Aorta (tissue), 5 donors: ENCODE measurements at places on chromosomes 6 and 20.

DNA sequence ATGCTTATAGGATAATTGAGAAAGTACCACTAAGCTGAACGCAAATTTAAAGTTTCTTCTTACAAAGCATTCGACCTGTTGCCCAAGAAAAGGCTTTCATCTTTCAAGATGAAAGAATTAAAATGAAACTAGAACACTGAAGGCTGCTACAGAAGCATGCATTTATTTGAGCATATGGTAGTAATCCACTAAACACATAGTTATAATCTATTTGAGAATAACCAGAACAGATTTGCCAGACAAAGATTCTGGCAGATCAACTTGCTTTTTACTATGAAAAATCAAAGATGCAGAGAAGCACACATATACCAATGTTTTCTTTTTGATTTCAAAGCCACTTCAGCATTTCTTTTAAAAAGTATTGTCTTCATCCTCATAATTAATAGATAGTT, 412.2 kb downstream of the UTRN start:
- no peak for DNase-seq

DNA sequence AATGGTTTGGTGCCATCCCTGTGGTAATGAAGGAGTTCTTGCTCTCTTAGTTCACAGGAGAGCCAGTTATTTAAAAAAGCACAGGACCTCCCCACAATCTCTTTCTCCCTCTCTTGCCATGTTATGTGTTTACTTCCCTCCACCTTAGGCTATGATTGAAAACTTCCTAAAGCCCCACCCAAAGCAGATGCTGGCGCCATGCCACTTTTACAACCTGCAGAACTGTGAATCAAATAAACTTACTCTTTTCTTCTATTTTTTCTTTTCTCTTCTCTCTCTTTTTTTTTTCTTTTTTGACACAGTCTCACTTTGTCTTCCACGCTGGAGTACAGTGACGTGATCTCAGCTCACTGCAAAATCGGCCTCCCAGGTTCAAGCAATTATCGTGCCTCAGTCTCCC, 508.4 kb upstream of the EPHA7 start:
- DNase-seq: peak; percentile 61

GRCh38 chr6:36114798-36115408, 15.4 kb upstream of the MAPK13 start:
- no peak for DNase-seq

DNA sequence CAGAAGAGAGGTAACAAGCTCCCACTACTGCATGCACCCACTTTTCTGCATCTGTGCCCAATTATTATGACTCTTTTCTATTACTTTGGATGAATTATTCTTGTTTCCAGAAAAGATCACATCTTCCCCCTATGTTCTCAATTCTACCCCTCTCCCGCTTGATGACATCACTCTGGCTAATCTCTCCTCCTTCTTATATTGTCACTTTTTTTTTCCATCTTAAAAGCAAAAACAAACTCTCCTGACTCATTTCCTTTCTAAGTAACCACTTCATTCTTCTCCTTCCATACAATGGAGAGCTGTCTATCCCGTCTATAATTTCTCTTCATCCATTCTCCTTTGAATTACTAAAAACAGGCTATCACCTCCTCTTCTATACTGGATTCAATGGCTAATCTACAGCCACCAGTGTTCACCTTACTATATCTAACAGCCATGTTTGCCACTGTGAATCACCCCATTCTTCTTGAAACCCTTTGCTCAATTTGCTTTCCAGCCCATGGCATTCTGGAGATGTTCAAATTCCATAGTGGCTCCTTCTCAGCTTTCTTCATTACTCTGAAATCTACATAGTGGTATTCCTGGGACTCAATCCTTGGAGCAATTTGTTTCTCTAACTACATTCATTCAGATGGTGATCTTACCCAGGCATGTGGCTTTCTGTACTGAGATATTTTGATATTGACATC, 378.4 kb downstream of the ARHGAP18 start:
- DNase-seq: no peak

DNA sequence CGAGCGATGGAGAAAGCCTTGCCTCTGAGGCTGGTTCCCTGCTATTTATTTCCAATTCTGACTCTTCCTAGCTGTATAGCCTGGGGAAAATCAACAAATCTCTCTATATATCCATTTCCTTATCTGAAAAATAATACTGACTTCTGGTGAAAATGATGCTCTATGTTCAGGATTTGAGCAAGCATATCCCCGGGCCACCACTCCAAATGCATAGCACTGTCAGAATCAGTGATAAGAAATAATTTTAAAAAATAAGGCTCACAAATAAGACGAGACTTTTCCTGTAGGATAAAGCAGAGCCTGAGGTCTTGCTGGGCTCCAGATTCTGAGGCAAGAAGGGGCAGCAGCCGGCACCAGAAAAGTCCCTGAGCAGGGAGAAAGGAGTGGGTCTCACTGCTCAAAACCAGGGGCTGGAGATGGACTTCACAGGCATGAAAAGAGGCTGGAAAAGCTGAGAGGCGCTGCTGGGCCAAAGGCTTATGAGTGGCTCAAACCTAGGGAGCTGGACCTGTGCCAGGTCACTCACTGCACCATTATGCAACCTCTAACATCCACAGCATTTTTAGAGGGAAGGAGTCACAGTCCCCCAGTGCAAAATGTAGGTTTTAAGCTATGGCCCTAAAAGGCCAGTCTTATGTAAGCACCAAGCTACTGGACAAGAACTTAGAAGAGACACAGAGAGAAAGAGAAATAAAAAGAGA, 48.1 kb upstream of the SLC17A4 start:
- no peak for DNase-seq

DNA sequence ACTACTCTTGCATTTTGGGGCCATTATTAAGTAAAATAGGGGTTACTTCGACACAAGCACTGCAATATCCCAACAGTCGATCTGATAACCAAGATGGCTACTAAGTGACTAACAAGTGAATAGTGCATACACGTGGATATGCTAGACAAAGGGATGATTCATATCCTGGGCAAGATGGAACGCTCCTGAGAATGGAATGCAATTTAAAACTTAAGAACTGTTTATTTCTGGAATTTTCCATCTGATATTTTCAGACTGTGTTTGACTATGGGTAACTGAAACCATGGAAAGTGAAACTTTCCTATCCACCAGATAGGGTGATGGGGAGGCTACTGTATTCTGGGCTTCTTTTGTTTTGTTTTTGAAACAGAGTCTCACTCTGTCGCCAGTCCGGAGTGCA, 66.5 kb downstream of the ILRUN start:
- DNase-seq: no peak

DNA sequence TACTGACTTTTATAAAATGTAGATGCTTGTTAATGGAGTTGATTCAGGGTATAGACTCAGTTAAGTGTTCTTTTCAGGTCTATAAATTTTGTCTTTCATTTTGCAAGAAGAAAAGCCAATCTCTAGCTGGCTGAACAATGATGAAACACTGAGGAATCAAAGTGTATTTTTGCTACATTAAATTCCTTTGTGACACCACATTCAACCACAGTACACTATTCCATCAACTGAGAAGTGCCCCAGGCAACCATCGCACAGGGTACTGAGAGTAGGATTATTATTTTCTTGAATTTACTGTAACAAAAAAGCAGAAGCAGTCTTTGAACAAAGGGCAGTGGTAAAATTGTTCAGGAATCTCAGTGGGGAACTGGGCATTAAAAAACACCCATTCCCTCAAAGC, 83.6 kb downstream of the PREP start:
- DNase-seq: no peak

- no peak for DNase-seq
Measured at GRCh38 chr6:148257810-148258209, 84.8 kb upstream of the SASH1 start.

DNA sequence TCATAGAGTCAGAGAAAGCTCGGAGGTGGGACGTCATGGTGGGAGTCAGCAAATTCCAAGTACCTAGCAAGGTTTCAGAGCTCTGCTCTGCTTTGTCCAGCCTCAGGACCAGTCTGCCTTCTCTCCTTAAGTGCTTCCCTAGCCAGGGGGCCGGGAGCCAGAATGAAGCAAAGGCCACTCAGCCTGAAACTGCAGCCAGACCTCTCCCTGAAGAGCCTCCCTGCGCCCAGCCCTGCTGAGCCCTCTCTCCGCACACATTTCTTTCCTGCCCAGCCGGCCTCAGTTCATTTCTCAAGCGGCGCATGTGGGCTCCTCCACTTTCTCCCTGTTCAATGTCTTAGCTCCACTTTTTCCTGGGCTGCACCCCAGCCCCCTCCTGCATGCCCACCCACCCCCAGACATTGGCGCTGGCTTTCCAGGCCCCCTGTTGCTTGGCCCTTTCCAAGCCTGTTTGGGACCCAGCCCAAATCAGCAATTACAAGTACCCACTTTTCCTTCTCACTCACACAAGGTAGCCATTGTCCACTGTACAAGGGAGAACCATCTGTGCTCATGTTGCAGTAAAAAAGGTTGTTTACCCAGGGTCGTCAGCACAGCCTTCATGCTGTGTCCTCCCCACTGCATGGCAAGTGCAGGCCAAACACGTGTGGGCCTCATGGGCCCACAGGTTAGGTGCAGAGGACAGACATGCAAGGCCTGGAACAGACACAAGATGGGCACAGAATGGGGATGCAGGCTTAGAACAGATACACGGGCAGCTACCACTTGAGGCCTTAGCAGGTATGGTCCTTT, 147.1 kb downstream of the MRPL14 start:
- DNase-seq: peak; percentile 74

GRCh38 chr6:134707342-134708031, 242.4 kb downstream of the ALDH8A1 start:
- no peak for DNase-seq

- no peak for DNase-seq
Measured at GRCh38 chr6:135358251-135358821, 139.2 kb downstream of the AHI1 start.
